ENCODE measurements at places on chromosomes 12 and 14.

DNA sequence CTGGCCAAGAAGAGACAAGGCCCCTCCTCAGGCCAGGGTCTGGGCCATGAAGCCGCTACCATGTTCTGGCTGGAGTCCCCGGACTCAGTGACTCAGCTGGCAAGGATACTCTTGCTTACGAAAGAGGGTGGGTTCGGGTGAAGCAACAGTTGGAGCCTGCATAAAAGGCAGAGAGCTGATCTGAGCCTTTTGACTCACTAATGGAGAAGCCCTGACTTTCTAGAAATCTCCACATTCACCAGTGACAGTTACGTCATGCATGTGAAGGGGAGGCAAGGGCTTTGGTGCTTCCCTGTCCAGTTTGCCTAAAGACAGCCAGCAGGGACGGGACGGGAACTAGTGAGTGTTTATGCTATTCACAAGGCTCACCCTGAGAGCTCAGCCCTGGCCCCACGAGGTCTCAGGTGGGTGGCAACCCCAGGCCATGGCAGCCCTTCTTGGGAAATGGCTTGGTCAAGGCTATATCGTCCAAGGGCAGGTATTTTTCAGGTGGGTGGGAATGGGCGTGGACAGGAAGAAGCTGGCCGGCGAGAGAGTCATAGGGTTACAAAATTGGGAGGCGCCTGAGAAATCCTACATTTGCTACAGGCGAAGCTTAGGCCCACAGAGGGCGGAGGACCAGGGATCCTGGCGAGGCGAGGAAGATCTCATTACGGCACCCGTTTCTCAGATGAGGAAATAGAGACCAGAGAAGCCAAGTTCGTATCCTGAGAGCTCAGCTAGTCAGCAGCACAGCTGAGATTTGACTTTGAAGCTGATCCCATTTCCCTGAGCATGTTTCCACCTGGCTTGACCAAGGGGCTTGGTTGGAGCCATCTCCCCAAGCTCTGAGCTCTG, 314.6 kb downstream of the BCL11B start:
- DNase-seq: no peak

- no peak for DNase-seq
Measured at GRCh38 chr14:101945171-101945570, 19.2 kb upstream of the DYNC1H1 start.

GRCh38 chr12:58224536-58225105, 283.3 kb downstream of the ATP23 start:
- DNase-seq: no peak

GRCh38 chr12:14367040-14367661, 1.7 kb downstream of the ATF7IP start:
- DNase-seq: no peak

- no peak for DNase-seq
Measured at GRCh38 chr12:25694072-25694471, 141.0 kb upstream of the LMNTD1 start.

GRCh38 chr12:52461693-52462092, 9.7 kb upstream of the KRT6B start:
- no peak for DNase-seq

- DNase-seq: no peak
Measured at GRCh38 chr14:68181519-68182326, 362.1 kb downstream of the RAD51B start.

GRCh38 chr14:62206456-62206855, 444.2 kb downstream of the SNAPC1 start:
- no peak for DNase-seq

- DNase-seq: no peak
Measured at GRCh38 chr12:130619385-130620001, 96.6 kb downstream of the RIMBP2 start.

DNA sequence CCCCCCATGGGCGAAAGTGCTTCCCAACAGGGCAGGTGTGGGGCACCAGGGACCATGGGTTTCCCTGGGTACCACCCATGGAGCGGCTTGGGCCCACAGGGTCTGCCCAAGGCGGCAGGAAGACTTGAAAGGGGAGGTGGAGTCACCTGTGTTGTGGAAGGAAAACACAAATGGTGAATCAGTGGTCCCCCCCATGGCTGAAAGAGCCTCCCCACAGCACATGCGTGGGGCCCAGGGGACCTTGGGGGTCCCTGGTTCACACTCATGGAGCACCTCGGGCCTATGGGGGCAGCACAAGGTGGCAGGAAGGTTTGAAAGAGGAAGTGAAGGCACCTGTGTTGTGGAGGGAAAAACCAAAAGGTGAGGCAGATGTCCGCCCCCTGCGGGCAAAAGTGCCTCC, 581.9 kb downstream of the ALG10 start:
- DNase-seq: no peak

All from left renal pelvis (tissue), 4 donors.